ENCODE measurements at places on chromosomes 2 and 18. TPM values are rescaled to one million over a fixed set of nuclear protein-coding genes. Genes with fewer than 3 reads are reported as not detected.

DNA sequence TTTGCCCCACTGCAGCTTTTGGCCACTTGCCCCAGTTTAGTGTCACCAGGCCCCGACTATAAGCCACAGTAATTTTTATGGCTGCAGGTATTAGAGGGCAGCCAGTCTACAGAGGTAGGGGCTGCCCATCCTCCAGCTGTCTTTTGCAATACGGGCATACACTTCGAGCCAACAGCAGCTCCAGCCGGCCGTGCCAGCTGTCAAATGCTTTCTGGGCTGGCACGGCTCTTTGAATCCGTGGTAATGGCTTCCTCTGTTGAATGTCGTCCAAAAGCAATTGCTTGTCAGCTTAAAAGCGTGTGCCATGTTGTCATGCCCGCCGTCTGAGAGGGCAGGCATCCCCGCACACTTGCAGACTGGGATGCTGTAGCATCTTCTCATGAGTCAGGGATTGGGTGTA lies 41.3 kb downstream of the BCL2L11 start:
- H3K4me1 ChIP-seq, result peaks cover 42% of the 10 kb centered on the region
- DNase-seq, result no peak
- H3K36me3 ChIP-seq, result peaks cover 18% of the 10 kb centered on the region
- no peaks in the 10 kb centered on the region for H3K27me3 ChIP-seq

DNA sequence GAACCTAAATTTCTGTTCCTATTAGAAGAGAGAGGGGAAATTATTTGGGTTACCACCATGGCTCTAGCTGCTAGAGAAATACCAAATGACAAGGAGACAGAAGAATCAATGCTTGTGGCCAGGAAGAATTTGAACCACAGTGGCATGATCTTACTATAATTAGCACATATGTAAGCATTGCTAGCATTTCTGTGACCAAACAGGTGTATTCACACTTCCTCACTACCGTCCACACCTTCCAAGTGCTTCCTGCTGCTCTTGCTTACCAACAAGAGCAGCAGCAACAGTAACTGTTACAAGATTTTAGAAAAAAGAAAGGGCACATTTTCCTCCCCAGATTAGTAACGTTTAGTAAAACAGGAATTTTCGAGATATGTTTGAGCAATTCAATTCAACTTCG lies 60.5 kb downstream of the CDH7 start:
- no peak overlapping the region for H3K27ac ChIP-seq
- no peaks in the 10 kb centered on the region for H3K36me3 ChIP-seq
- no peak overlapping the region for H3K4me3 ChIP-seq
- no peak for DNase-seq

The NT5DC4 gene
- total RNA-seq, result not detected

GRCh38 chr2:46239847-46240181 lies 57.4 kb upstream of the EPAS1 start:
- H3K4me3 ChIP-seq, result no peak overlapping the region
- no peak for DNase-seq
- H3K27me3 ChIP-seq, result no peaks in the 10 kb centered on the region
- H3K36me3 ChIP-seq, result no peaks in the 10 kb centered on the region

- peaks cover 11% of the 10 kb centered on the region for H3K36me3 ChIP-seq
- no peak overlapping the region for H3K4me3 ChIP-seq
- no peak overlapping the region for H3K27ac ChIP-seq
- no peaks in the 10 kb centered on the region for H3K27me3 ChIP-seq
- no peaks in the 10 kb centered on the region for H3K4me1 ChIP-seq
These were observed 12.8 kb downstream of the EIF2AK2 start for GRCh38 chr2:37143974-37144373.

DNA sequence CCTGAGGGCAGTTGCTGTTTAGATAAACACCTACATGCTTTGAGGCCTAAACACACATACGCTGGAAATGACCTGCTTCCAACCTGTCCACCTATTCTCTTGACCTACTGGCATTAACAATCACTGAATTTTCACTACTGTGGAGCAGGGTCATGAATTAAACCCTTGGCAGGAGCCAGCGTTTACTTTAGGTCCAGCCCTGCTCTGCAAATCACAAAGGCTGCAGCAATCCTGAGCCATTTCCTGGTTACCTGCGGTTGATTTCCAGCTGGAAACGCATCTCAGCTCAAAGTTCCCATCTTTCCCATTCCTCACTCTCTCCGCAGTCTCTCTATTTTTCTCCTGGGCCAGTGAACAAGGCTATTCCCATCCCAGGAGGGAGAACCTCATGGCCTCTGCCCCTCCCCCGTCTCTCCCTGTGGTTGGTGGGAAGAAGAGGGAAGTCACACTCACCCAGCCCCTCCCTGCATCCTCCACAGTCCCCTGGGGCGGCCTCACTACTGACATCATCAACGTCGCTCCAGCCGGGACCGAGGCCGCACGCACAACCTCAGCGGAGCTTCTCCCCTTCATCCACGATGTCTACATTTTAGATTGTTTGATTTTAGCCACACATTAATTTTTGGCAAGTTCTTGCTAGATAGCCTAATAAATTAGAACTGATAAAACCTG lies 84.5 kb upstream of the SNTG2 start:
- H3K4me3 ChIP-seq, result no peak overlapping the region
- no peak for DNase-seq
- peaks cover 17% of the 10 kb centered on the region for H3K27me3 ChIP-seq
- H3K4me1 ChIP-seq, result peaks cover 12% of the 10 kb centered on the region

DNA sequence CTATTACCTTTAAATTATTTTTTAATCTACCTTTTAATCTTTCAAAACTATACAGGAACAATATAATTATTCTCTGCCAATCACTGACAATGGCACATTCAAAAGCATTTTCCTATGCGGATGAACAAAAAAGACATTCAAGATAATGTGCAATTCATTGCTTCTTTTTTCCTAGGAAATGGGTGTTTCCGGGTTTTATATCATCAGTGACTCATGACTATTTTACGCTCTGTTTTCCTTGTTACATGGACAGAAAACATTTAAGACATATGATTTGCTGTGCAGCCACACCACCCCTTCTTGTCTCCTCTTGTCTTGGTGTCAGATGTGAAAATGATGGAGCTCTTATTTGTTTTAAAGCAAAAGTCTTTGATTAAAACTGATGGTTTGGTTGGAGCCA lies 184.7 kb upstream of the LINC00305 start:
- no peaks in the 10 kb centered on the region for H3K36me3 ChIP-seq
- no peak overlapping the region for H3K4me3 ChIP-seq
- H3K27ac ChIP-seq, result no peak overlapping the region
- DNase-seq, result no peak

DNA sequence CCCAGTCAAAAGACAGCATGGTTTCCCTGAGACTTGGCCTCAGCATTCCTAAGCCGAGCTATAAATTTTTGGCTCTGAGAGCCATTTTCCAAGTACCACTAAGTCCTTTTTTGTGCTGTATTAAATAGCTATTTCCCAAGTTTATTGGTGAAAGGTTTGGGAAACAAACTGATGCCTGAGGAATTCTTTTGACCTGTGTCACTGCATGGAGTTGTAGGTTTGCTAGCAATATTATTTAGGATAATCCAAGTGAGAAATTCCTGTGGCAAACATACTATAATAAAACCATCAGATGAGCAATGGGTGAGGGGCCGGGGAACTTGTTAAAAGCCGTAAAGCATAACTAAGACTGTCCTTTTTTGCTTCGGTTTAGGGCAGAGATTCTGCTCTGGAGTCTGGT lies 28.4 kb downstream of the ARHGAP28 start:
- H3K27ac ChIP-seq, result no peak overlapping the region
- H3K4me1 ChIP-seq, result peaks cover 5% of the 10 kb centered on the region
- no peak overlapping the region for H3K4me3 ChIP-seq
- DNase-seq, result no peak
- no peaks in the 10 kb centered on the region for H3K27me3 ChIP-seq

Data from neural crest cell (in vitro differentiated cells).